ENCODE measurements at places on chromosomes 16 and 17.

- DNase-seq: no peak
Measured at GRCh38 chr16:48234630-48235029, 9.5 kb upstream of the LONP2 start.

GRCh38 chr16:89919535-89920406 lies 1.1 kb downstream of the MC1R start:
- DNase-seq: no peak

- no peak for DNase-seq
Measured at GRCh38 chr16:81524382-81524781, 79.8 kb downstream of the CMIP start.

DNA sequence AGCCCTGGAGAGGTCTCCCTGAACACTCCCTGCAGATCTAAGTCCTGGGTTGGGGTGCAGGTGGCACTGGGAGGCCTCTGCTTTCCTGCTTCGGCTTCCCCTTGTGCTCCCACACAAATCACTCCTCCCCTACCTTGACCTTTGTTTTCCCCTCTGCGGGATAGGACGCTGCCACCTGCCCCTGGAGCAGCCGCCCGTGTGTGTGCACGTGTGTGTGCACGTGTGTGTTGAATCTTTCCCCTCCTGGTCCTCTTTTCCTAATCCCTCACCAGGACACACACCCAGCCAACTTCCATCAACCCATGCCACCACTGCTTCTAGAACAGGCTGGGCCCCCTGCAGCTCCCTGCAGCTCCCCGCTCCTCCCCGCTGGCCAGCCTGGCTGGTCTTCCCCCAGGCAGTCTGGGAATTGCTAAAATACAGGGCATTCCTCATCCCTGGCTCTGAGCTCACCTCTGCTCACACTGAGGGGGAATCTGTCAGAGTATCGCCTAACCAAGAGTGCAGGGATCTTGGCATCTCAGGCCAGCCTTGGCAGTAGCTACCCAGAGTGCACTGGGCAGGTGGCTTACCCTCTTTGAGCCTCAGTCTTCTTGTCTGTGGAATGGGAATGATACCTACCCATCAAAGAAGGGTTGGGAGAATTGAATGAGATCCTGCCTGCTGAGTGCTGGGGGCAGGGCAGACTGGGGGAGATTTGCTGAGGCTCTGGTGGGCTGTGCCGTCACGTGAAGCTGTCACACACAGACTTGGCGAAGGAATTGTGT lies 198.5 kb downstream of the NTN1 start:
- DNase-seq: no peak

- DNase-seq: no peak
Measured at GRCh38 chr16:518858-519257, 8.7 kb upstream of the CAPN15 start.

DNA sequence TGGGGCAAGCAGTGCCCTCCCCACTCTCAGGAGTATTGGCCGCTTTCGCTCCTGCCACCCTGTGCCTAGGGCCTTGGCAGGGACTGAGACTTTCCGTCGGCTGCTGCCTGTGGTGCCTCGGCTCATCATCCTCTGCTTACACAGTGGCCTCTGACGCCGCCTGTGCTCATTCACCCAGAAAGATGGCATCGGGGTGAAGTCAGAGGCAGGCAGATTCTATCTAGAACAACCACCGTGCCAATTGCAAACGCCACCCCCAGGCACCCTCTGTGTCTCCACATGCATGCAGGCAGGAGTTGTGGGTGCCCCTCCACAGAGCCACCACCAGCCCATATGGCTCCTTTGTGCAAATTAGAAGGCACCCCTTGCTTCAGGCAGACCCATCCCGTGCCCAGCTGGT lies 154.2 kb upstream of the GSE1 start:
- no peak for DNase-seq

GRCh38 chr17:68450391-68450790 lies 6.9 kb downstream of the WIPI1 start:
- DNase-seq: no peak

GRCh38 chr16:47162670-47163420 lies 19.1 kb upstream of the NETO2 start:
- DNase-seq: no peak

DNA sequence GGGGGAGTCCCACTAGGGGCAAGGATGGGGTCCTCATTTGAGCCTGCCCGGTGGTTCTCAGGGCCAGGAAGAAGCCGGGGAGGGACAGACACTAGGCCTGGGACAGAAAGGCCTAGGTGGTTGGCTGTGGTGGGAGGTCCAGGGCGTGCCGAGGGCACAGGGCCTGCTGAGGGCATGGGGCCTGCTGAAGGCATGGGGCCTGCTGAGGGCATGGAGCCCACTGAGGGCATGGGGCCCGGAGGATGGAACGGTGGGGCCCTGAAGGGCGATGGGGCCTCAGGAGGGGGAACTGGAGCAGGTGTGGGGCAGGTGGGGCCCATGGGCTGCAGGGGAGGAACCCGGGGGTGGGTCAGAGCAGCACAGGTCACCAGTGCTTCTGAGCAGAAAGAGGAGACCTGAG lies 31.2 kb downstream of the PELP1 start:
- DNase-seq: no peak

GRCh38 chr16:88743693-88744576 lies 37.6 kb downstream of the CTU2 start:
- DNase-seq: peak; percentile 20

DNA sequence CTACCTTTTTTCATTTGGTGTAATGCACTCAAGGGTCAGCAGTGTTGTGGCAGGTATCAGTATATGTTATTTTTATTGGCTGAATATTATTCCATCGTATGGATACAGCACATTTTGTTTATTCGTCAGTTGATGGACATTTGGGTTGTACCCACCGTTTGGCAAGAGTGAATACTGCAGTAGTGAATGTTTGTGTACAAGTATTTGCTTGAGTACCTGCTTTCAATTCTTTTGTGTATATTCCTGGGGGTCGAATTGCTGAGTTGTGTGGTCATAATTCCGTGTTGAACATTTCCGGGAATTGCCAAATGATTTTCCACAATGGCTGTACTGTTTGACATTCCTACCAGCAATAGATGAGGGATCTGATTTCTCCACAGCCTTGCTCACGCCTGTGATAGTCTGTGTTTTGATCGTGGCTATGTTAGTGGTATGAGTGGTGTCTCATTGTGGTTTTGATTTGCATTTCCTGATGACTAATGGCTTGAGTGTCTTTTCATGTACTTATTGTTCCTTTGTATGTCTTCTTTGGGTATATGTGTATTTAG lies 108.4 kb downstream of the OR1D5 start:
- DNase-seq: peak; percentile 89

- no peak for DNase-seq
Measured at GRCh38 chr17:78128551-78129350, at the start of gene TMC6. Gene TMC6, minus strand, starts transcription at chr17:78128755. Its CDS starts 1,923 bp downstream, at chr17:78126832.

Measured in pulmonary artery endothelial cell (primary cell).